Activated CD8-positive, alpha-beta memory T cell treated with anti-CD3 and anti-CD28 coated beads for 4 hours (primary cell): ENCODE measurements at places on chromosomes 5 and 9.
A peak's percentile ranks its signal among the peaks of the same experiment; 100 is the strongest.

GRCh38 chr5:149959406-149960236 lies 937 bp upstream of the SLC26A2 start:
- DNase-seq, result peak; percentile 35

DNA sequence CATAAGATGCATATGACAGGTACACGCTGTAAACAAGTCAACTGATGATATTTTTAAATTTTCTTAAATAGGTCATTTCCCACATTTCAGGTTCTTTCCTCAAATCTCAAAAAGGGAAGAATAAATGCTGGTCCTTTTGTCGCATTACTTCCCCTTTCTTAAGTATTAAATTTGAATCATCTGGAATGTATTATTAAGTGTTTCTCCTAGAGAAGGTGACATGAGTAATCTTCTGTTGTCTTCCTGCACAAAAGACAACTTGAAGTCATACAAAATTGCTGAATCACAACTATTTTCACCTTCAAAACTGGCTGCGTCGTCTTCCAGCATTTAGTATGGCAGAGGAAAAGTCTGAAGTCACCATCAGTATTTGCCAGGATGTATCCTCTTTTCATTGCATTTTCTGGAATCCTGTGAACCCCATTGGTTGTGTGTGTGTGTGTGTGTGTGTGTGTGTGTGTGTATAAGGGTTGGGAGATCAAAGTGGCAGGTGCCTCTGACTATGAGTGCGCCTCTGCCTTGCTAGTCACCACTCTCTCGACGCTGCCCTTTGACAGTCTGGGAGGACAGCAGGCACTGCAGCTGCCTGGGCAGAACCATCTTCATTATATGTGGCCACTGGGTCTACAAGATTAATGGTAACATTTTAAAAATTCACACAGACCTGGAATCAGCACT lies 86.9 kb downstream of the MVB12B start:
- DNase-seq, result no peak

GRCh38 chr5:121834021-121834420 lies 17.7 kb upstream of the FTMT start:
- no peak for DNase-seq

DNA sequence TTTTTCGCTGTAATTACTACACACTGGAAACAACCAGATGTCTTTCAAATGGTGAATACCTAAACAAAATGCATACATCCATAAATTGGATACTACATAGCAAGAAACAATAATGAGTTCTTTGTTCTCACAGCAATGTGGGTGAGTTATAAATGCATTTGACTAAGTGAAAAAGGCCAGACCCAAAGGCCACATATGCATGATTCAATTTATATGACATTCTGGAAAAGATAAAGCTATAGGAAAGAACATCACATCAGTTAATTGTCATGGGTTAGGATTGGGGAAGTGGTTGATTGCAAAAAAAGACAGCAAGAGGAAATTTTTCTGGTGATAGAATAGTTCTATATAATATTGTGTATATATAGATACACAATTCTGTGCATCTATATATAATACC lies 198.9 kb downstream of the CYLC2 start:
- DNase-seq, result no peak

- DNase-seq, result no peak
These were observed 83.2 kb downstream of the TRIM36 start for GRCh38 chr5:115086473-115086872.

- no peak for DNase-seq
These were observed 63.9 kb downstream of the PARP8 start for GRCh38 chr5:50730336-50730735.

GRCh38 chr9:12813960-12814876 lies 39.4 kb downstream of the LURAP1L start:
- no peak for DNase-seq

DNA sequence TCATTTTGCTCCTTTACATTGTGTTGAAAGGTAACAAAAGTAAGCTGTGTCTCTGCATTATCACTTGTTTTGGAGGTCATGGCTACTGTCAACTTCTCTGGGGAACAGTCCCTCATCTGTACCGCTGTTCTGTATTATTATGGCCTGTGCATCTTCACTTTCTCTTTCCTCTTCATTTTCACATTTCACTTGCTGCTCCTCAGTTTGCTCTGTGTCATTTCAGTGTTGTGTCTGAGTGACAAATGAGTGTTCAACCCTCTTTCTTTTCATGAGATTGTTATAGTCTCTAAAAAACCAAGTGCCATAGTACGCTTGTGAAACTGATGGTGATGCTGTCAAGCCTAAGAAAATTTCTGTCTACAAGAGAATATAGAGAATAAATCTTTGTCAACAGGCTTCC lies 122.0 kb upstream of the FER start:
- DNase-seq, result no peak

DNA sequence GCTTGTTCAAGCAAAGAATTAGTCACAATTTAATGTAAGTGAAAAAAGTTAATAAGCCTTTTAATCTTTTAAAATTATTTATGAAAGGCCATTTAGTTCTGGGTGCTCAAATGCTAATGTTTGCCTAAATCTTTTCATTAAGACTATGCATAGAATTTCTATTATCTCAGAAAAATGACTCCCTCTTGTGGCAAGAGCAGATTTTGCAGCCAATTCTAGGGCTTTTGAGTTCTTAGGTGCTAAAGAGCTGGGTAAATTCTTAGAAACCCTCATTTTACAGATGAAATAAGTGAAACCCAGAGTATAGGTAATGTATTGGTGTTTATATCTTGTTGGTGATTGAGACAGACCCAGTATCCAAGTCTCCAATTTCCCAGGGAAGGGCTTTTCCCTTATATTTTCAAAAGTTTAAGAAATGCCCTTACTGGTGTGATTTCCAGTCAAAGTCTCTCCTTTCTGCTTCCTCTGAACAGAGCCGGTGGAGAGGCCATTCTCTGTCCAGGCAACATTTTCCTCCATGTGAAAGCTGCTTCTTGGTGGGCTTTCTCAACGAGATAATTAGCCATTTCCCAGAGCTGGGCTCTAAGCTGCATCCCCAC lies 24.1 kb upstream of the PCSK5 start:
- DNase-seq, result no peak

- DNase-seq, result no peak
These were observed 69.5 kb upstream of the CDH6 start for GRCh38 chr5:31124026-31124425.

DNA sequence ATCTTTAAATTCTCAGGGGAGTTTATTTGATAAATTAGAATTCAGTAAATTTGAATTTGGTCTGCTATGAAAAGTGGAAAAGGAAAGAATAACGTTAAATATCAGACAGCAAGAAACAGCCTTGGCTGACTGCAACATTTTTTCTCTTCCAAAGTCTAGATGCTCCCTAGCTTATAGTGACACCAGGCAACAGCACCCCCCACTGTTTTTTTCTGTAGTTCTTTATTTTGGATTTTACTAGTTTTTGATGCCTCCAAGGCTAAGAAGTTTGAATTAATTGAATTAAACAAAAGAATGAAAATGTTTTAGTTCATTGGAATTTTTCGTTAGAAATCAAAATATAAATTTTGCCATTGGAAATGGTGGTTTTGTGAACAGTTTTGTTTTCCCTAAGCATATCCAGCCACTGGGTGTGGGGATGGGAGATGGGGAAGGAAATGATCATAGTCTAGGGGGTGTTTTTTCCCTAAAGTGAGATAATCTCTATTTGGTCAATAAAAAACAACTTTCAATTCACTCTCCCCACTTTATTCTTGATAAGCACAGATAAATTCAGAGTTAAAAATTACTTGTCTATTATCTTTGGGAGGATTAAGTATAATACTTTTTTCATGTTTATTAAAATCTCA lies 199.3 kb upstream of the CD180 start:
- no peak for DNase-seq

- no peak for DNase-seq
These were observed 159.8 kb downstream of the SLF1 start for GRCh38 chr5:94778299-94778698.

GRCh38 chr5:58499231-58499630 lies 8.0 kb downstream of the GAPT start:
- no peak for DNase-seq

GRCh38 chr9:122172131-122172530 lies 12.4 kb downstream of the MORN5 start:
- DNase-seq, result no peak

GRCh38 chr5:107306594-107306993 lies 364.1 kb downstream of the EFNA5 start:
- no peak for DNase-seq

- DNase-seq, result no peak
These were observed 11.1 kb downstream of the DIPK1B start for GRCh38 chr9:136723362-136723976.

- DNase-seq, result no peak
These were observed 256.0 kb downstream of the DOCK8 start for GRCh38 chr9:470552-471194.

- no peak for DNase-seq
These were observed 17.9 kb upstream of the GPR151 start for GRCh38 chr5:146533882-146534281.

DNA sequence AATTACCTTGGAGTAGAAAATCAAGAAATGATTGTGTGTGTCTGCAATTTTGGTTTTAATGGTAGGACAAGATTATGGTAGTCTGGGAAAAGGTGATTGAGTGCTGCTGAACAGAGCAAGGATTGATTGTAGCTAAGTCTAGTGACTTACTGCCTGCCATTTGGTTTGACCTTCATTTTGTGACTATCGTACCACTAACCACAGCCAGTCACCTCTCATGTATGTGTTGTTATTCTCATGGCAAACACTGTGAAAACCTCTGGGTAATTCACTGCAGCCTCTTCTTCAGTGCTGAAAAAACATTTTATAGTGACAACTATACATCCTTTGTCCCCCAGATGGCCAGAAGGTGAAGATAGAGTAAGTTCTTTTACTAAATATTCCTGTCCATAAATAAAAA lies 37.5 kb downstream of the CTNNA1 start:
- DNase-seq, result no peak

GRCh38 chr5:167573370-167574127 lies 717.9 kb upstream of the WWC1 start:
- no peak for DNase-seq

- no peak for DNase-seq
These were observed 85.8 kb upstream of the TAS2R1 start for GRCh38 chr5:9715891-9716335.

- no peak for DNase-seq
These were observed 257.6 kb upstream of the ZNF608 start for GRCh38 chr5:125004009-125004408.

DNA sequence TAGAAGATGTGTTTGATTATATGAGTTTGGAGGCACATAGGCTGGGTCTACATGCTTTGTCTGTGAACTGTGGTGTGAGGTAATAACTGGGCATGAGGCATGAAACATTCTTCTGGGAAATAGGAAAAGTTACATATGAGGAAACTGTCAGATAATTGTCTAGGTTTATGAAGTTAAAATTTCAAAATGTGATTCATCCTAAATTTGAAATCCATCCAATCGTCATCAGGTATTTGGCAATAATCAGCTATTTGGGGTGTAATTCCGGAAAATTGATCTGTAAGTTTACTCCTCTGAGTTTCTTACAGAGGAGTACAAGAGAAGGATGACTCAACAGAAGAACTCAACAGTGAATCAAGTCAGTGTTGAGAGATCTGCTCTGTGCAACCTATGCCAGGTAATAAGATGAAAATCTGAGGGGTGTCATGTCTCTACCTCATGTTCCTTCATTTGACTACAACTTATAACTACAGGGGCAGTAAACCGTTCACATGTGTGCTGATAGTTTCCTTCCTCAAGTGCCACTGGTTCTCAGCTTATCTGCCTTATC lies 1171.6 kb upstream of the CDH18 start:
- DNase-seq, result no peak

- DNase-seq, result no peak
These were observed 155.6 kb upstream of the IER5L start for GRCh38 chr9:129333617-129334104.

DNA sequence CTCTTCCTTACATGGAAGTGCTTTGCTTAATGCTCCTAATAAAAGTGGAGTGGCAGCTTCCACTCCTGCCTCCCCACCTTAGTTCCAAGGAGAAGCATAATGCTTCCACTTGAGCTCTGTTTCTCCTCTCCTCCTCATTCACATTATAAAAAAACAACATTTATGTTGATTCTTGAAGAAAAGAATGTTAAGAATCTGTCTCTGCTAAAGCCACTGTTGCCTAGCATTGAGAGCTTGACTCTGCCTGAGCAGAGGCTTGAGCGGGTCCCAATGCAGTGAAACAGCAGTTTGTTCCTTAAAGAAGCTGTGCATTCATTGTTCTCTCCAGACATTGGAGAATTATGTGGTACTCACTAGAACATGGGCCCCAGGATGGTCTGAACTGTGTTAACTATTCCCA lies 101.5 kb upstream of the GHR start:
- no peak for DNase-seq

GRCh38 chr9:130896233-130897014 lies at the start of gene QRFP:
TSS of gene QRFP (minus strand) at chr9:130896812. CDS start at chr9:130893838, 2,974 bp downstream.
- DNase-seq, result no peak

DNA sequence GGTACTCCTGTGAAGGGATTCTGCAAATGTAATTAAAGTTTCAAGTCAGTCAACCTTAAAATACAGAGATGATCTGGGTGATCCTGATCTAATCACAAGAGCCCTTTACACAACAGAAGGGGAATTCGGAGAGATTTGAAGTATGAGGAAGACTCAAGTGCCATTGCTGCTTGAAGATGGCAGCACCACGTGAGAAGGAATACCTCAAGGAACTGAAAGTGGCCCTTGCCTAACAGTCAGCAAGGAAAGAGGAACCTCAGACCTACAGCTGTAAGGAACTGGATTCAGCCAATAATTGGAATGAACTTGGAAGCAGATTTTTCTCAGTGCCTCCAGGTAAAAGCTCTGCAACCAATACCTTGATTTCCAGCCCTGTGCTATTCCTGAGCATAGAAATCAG lies 87.4 kb downstream of the THBS4 start:
- no peak for DNase-seq

- no peak for DNase-seq
These were observed 10.4 kb upstream of the SPINK4 start for GRCh38 chr9:33229359-33230114.

DNA sequence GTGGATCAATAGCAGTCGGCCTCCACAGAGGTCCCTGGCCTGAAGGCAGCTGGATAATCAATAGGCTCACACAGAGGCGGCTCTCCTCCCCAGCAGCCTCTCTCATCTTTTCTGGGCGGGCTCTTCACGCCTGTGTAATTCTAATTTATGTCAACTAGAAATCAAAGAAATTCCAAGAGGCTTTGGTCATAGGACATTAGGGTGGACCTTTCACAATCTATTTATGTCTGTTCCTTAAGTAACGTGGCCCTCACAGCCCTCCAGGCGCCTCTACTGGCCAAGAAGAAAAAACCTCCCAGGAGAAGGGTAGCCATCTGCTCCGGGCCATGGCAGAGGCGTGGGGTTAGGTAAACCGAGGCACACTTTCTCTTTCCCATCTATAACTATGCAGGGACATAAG lies 205.1 kb upstream of the EFNA5 start:
- no peak for DNase-seq

- DNase-seq, result no peak
These were observed 154.8 kb downstream of the ADAMTS6 start for GRCh38 chr5:65326922-65327321.
